ENCODE measurements at places on chromosomes 5 and 9.

DNA sequence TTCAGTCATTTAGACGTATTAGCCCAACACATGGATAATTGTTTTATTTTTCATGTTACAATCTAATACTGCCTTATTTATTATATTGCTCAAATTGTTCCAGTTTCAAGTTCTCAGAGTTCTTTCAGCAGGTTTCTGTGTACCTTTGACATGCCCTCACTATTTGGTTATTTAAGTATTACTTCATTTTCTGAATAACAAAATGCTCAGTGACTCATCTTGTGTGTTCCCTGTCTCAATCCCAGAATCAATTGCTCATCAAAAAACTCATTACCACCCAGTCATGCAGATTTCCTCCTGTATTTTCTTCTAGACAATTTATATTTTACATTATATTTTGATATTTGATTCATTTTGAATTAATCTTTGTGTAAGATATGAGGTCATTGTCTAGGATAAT lies 562.6 kb downstream of the ANXA1 start:
- peak; percentile 30 for DNase-seq

DNA sequence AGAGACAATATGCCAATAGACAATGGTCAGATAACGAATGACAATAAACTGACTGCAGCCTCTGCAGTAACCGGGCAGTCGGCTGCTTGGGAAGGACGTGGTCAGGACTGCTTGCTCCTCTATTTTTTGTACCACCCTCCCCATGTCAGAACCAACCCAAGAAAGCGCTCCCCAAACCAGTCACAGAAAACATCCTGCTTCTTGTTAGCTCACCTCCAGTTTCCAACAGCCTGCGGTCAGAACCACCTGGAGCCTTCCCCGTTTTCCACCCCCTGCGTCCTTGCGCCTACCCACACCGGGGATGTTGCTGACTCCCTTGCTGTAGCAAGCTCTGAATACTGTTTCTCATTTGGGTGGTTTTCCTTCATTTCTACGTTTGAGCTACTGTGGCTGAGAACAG lies 1.7 kb upstream of the MRNIP start:
- no peak for DNase-seq

DNA sequence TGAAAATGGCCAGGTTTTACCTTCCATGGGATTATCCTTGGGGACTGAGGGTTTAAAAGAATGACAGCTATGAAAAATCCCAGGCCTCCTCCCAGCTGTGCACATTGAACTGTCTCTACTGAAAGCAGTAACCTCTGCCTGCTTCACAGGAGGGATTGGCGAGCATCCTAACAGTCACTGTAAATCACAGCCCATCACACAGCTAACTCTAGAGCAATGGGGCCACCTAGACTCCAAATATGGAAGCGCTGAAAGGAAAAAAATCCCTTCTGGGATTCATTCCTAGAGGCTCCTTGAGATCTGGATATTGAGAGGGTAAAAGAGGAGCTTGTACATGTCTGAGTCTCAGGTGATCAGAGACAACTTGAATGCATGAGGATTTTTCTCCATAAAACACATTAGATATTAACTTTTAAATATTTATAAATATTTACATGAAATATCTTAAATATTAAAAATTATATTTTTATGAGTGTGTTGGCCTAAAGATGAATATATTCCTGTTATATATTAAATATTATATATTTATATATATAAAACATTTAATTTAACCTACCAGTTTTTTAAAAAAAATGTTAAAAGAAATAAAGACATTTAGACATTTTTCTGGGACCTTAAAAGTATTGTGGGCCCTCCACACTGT lies 133.8 kb upstream of the SLC24A2 start:
- peak; percentile 72 for DNase-seq

DNA sequence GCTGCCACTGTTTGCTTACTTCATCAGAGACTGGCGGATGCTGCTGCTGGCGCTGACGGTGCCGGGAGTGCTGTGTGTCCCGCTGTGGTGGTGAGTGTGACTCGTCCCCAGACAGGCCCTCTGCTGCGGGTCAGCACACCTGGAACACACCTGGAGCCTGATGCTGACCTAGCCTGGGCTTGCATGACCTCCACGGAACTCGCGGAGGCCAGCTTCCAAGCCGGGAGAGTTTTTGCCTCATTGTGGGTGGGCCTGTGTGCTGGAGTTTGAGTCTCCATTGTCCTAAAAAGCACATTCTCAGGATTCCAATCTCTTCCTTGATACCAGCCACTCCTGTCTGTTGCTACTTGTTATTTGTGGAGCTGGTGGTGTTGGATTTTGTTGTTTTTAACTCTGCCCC lies 28.1 kb downstream of the SLC22A4 start:
- DNase-seq = no peak

GRCh38 chr5:168328814-168329213 lies 37.4 kb downstream of the WWC1 start:
- no peak for DNase-seq

- no peak for DNase-seq
Observed at GRCh38 chr9:90029386-90029785, 424.6 kb downstream of the GADD45G start.

DNA sequence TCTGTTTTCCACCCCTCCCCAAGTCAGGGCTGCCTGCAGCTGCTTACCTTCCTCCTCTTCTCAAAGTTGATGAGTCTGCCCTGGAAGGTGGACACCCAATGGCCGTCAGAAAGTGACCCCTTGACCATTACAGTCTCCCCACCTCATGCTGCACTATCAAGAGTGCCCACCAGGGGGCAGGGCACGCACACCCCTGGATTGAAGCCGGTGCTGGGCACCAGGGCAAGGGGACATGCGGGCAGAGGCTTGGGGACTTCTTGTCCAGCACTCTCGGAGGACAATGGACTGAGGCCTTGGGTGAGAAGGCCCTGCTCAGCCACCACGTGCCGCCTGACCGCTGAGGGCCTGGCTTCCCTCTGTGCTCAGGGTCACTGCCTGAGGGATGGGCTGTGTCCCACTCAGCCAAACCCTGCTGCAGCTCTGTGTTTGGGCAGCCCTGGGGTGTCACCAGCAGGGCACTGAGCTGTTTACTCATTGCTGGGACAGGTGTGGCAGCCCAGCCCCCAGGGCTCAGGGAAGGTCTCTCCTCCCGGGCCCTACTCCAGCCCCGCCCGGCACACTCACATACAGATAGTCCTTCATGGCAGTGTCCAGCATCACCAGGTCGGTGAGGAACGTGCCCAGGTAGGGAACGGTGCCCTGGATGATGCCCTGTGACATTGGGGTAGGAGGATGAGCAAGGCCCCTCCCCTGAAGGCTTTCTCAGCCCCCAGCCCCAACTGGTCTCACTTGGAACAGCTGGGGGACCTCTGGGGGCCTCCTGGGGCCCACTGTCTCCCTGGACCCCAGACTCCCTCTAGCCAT lies 17.7 kb downstream of the RALGDS start:
- DNase-seq = peak; percentile 43

DNA sequence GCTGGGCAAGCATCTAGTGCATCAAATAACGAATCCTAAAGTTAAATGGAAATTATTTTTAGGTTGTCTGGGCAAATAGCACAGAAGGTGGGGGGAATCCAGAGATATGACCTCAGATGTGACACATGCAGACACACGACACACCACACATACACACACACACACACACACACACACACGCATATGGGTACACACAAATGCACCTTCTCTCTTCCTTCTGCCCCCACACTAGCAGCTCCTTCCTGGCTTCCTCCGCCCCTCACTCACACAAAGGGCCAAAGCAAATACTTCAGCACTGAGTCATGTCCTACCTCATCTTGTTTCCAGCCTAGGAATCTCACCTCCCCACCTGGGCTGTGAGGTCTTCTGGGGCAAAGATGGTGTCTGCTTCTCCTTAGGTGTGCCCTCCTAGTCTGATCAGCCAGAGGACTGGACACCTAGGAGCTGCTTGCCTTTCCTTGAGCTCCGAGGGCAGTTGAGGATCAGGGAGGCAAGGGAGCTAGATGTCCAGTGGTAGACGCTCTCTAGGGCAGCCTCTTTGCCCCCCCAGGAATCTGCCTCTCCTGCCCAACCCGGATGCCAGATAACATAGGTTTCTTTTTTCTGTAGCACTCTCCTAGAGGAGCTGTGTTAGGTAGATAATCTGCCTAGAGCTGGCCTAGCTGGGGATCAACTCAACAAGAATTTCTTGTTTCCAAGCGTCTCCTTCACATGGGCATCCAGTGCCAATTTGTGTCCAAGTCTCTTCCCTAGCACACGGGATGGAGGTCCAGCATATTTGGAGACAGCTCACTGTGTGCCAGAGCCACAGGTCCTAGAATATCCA lies 14.3 kb upstream of the JADE2 start:
- DNase-seq = no peak

DNA sequence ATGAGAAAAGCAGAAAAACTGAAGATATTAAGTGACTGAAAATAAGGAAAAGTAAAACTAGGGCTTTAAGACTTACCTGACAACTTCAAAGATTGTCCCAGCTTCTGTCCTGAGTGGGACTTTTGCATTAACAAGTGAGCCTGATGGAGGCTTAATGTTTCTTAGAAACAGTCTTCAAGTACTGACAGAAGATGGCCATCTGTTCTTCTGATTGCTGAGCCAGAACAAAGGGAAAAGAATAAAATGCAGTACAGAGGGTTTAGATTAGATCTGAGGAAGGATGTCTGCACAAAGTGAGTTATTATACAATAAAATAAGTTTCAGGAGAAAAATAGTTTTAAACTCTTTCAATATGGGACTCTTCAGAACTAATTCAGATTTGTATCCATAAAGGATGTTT lies 500.7 kb downstream of the CETN3 start:
- no peak for DNase-seq

DNA sequence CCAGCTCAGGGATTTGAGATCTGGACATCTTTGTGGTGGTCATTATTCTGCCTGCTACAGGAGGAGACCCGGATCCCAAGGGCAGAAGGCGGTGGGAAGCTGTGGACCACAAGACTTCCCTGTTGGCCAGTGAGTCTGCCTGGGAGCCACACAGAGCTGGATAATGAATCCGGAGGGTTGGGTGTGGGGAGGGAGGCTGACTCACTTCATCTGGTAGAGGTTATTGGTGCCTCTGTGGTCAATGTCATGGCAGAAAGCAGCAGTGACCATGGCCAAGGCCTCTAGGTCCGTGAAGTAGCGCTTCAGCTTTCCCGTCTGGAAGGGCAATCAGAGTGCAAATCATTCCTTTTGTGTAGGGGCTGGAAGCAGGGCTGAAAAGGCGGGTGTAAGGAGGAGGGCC lies 58.5 kb downstream of the PDE6A start:
- DNase-seq = no peak

GRCh38 chr9:84667571-84668195 lies 1.8 kb upstream of the NTRK2 start:
- DNase-seq = peak; percentile 38

- DNase-seq = no peak
Observed at GRCh38 chr5:178996156-178996555, 1.0 kb upstream of the GRM6 start.

- DNase-seq = no peak
Observed at GRCh38 chr5:79263-79662, 12.7 kb upstream of the PLEKHG4B start.

GRCh38 chr5:177509991-177510566 lies 453 bp upstream of the DOK3 start:
- DNase-seq = no peak

DNA sequence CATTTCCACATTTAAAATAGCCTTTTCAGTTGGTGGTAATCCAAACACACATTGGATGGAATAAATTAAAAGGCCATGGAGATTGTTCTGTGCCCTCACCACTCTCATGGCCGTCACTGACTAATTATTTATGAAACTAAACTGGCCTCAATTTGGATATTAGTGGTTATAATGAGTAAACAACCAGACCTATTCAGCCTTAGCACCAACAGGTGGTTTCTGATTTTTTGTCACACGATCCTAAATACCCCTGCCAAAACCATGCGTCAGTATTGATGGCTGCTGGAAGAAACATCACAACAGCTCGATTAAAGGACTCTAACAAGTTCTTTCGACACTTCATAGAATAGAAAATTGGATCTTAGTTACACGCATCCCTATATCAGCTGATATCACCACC lies 276.0 kb upstream of the DAP start:
- no peak for DNase-seq

DNA sequence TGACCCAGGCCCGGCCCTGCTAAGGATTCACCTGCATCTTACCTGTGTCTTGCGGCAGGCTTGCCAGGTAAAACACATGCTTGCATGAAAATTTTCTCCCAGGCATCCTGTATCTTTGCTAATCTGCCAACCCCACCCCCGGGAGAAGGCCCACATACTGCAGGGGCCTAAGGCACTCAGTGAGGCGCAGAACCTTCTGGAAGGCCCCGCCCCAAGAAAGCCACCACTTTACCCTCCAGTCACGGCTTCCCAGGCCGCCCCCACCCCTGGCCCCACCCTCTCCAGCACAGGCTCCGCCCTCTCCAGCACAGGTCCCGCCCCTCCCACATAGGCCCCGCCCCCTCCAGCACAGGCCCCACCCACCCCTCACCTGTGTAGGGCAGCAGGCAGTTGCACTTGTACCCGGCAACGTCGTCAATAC lies 29.8 kb upstream of the SEC16A start:
- DNase-seq = no peak

GRCh38 chr5:36507332-36507952 lies 99.0 kb upstream of the SLC1A3 start:
- peak; percentile 62 for DNase-seq

- no peak for DNase-seq
Observed at GRCh38 chr9:72648324-72649126, 127.1 kb downstream of the TMC1 start.

DNA sequence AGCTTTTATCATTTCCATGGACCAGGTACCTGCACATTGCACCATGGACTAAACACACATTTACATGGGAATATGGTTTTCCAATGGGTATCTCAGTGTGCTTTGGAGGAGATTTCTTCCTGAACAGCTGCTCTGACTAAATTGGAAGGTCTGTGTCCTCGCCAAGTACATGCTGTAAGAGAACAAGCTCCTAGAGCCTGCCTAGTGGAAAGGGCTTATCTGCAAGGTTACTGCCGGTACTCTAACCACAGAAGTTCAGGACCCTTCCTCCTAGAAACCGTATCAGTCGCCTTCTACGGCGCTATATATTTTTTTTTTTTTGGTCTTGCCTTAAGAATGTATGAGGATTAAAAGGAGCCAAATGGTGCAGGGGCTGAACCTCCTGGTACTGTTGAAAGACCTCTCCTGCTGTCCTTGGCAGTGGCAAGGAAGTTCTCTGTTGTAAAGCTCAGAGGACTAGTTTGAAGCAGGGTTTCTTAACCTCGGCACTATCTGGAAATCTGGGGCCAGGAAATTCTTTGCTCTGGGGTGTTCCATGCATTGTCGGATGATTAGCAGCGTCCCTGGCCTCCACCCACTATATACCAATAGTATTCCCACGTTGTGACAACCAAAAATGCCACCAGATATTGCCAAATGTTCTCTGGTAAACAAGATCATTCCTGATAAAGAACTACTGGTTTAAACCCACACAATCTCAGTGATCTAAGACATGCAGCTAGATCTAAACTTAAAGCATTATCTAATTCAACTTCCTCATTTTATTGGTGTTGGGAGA lies 107.4 kb downstream of the FBXO38 start:
- DNase-seq = no peak

DNA sequence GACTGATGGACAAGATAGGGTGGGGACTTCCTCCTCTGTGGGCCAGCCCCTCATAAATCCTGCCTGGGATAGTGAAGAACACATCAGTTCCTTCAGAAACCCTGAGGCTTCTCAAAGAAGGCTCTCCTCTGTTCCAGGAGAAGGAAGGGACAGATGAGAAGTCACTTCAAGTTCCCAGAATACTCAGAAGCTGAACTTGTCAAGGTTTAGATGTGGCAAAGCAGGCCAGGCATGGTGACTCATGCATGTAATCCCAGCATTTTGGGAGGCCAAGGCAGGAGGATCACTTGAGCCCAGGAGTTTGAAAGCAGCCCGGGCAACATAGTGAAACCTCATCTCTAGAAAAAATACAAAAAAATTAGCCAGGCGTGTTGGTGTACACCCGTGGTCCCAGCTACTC lies 38.5 kb downstream of the STOM start:
- no peak for DNase-seq

GRCh38 chr9:134778841-134779411 lies 101.7 kb upstream of the FCN2 start:
- DNase-seq = peak; percentile 72

Measured in RKO (cell line).